ENCODE measurements at places on chromosomes 7 and 10.

DNA sequence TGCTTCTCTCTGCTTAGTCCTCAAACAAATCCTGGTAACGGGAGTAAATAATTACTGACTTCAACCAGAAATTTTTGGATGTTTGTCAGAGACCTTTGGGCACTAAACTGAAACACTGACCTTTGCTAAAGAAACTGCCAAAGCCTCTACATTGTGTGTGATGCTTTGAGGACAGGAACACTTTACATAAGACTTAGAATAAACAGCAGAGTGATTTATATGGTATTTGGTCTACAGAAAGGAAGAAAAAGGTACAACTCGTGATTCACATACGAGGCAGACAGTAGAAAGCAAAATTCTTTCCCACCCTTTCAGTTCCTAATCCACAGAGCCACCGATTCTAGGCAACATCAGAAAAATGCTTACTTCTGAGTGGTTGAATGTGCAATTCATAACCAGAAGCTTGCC lies 59.8 kb downstream of the SLC16A12 start:
- no peak for DNase-seq

- no peak for DNase-seq
These were observed 38.3 kb downstream of the LRRC18 start for GRCh38 chr10:48901319-48901718.

DNA sequence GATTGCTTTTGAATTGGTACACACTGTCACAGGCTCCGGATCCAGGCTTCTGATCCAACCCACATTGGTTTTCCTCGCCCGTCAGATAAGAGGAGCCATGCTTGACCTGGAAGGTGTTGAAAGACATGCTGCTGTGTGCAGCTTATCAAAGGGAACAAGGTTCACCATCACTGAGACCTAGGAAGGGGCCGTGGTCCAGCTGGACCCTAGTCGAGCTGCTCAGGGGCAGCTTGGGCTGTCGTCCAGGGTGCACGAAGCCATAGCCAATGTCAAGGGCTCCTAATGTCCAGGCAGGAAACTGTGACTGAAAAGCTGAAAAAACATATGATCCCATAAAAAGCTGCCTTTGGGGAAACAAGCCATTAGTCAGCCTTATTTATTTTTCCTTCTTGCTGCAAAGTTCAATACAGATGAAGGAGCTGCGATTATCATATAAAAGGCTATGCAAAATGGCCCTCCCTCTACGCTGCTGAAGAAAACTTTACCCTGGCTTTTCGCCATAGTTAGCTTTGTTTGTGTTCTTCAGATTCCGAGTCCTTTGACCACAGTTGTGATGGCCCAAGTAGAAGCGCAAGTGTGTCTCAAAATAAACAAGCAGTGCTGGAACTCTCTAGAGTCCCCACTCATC lies 118.0 kb downstream of the CREB5 start:
- peak; percentile 53 for DNase-seq

GRCh38 chr10:2556883-2557282 lies 510.5 kb upstream of the PFKP start:
- DNase-seq: no peak

- DNase-seq: no peak
These were observed 81.8 kb downstream of the PLCE1 start for GRCh38 chr10:94075506-94075905.

All from left ventricle myocardium inferior (tissue), 1 donor.